Fibroblast of skin of right biceps (primary cell): ENCODE measurements at places on chromosomes 11 and 22.

- DNase-seq, result peak; percentile 81
These were observed at the start of gene GAS2L1 for GRCh38 chr22:29306175-29306834. Gene GAS2L1 (plus strand): TSS chr22:29306650. CDS start chr22:29308106, 1,456 bp downstream.

DNA sequence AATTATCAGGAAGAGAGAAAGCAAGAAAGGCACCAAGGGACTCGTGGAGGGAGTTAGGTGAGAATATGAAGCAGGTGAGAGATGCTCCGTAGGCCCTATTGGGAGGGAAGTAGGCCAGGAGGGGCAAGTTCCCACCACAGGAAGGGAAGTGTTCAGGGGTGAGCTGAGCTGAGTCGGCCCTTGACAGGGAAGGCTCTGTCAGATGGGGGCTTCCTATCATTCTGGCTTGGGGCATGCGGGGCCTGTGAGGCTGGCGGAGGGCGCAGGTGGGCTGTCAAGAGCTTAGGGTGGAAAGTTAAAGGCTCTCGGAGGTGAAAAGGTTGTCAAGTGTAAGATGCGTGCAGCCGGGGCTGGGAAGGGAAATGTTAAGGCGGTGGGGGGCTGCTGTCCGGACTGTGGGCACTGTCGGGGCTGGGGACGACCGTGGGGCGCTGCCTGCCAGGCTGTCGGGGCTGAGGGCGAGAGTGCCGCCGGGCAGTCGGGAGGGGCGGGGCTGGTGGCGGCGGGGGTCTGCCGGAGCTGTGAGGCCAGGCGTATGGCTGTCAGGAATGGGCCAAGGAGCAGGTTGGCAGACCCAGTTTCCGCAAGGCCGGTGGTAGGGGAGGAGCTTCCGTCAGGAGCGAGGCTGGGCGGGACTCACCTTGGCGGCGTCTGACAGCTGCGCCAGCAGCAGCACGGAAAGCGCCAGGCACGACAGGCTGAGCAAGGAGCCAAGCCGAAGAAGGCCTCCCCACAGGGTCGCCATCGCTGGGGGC is 496 bp downstream of the TMEM9B start:
- no peak for DNase-seq

GRCh38 chr11:34309965-34310364 is 47.8 kb downstream of the ABTB2 start:
- DNase-seq, result no peak

DNA sequence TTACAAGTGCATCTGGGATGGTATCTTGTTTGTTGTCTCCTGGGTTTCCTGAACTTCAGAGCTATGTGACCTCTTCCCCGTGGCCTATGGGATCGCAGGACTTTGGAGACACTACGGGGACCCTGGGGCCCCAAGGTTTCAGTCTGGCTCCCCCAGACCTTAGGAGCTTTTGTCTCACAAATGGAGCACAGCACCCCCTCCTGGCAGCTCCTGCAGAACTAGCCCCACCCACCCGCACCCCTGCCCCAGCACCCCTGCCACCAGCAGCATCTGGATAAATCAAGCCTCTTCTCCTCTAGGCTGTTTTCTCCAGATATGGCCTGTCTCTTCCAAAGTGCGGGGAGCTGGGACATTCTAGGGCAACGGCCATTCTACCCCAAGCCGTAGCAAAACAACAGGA is 10.4 kb downstream of the RCOR2 start:
- peak; percentile 19 for DNase-seq

GRCh38 chr11:61534025-61534932 is 25.7 kb downstream of the LRRC10B start:
- DNase-seq, result no peak

DNA sequence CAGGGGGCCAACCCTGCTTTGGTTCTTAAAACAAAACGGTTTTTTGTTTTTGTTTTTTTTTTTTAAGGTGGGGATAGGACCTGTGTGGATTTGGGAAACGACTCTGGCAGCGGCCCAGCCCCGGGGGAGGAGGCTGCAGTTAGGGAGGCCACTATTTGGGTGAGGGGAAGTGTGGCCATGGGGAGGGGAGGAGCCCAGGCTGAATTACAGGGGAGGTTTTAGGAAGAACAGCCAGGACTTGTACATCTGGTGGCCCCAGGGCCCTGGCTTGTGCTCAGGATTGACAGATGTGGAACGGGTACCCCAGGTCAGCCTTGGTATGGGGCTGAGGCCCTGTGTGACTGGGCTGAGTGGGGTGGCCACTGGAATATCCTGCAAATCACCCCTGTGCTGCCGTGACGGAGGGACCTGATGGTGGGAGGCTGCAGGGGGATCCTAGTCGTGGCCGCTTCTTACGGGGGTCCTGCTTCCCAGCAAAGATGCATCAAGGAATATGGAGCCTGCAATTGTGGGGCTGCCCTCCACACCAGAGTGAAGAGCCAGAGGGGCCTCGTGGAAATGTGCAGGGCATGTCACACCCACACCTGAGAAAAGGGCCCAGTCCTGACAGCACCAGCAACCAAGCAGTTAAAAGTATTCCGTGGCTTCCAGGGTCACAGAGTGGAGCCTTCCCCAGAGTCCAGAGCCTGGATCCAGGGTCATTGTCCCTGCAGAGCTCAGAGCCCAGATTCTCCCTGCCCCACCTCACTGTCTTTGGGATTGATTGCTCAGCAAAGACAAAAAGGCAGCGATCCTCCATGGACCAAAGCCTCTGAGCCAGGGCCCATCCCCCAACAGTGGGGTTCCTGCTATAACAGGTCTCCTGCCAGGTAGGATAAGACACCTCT is 55.2 kb upstream of the WNT7B start:
- no peak for DNase-seq

DNA sequence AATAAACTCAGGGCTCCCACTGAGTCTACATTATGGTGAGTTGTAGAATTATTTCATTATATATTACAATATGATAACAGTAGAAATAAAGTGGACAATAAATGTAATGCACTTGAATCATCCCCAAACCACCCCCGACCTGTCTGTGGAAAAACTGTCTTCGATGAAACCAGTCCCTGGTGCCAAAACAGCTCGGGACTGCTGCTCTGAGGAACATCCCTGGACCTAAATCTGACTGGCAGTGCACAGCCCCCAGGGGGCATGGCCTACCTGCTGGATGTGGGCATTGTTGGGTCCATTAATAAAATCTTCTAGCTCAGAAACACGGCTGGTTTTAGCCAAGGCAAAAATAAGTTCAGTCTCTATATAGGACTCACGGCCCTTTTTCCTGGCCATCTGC is 29.3 kb upstream of the SLC25A1 start:
- DNase-seq, result no peak

- peak; percentile 72 for DNase-seq
These were observed at the start of gene CLCF1 for GRCh38 chr11:67372993-67373647. Gene CLCF1 (minus strand): TSS chr11:67373598. CDS start chr11:67373539, 59 bp downstream.

GRCh38 chr22:24996420-24996952 is 44.0 kb downstream of the KIAA1671 start:
- DNase-seq, result peak; percentile 49

DNA sequence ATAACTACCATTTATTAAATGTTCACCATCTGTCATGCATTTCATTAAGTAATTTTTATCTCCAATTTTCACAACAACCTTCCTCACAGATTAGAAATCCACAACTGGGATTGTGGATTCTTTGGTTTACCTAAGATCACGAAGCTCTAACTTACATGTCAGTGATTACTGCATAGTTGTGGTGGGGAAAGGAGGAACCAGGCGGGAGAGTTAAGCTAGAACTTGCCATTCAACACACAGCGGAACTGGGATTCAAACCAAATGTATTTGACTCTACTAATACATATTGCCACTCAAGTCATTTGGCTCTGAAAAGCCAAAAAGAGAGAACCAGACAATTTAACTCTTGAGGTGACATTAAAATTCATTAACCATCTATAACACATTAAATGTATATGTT is 10.4 kb upstream of the LAYN start:
- DNase-seq, result peak; percentile 67

DNA sequence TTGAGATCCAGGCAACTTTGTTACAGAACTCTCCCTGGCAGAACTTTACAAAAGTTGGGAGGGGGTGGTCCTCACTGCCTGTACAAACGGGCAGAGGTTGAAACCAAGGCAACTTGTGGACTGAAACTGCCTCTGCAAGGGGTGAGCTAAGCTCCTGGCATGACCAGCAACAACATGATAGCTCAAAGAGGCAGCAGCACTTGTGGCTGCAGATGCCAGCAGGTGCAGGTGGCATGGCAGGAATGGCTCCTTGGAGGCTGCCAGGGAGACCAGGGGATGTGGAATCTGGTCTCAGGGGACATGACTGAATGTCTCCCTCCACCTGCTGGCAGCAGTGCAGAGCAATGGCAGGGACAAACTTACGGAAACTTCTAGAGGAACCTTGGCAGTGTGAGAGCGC is 38.8 kb upstream of the PHF21A start:
- DNase-seq, result no peak

- no peak for DNase-seq
These were observed 118.9 kb downstream of the EFCAB6 start for GRCh38 chr22:43693249-43693648.

GRCh38 chr22:21013657-21014201 is 1.2 kb upstream of the P2RX6 start:
- no peak for DNase-seq

DNA sequence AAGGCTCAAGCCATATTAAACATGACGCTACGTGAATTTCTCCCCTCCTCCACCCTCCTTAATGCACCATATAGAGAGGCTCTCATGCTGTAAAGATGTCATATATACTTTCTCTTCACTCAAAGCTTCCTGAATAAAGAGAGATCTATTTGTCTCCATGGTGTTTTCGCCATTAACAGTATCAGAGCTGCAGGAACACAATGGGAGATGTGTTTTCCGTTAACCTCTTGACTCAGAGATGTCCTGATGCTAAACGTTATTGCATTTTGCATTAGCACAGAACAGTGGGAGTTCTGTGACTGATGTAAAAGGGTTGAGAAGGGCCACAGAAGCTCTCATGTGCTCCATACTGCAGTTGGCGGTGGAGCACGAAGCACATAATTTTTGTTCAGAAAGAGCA is 25.7 kb upstream of the BLID start:
- no peak for DNase-seq

DNA sequence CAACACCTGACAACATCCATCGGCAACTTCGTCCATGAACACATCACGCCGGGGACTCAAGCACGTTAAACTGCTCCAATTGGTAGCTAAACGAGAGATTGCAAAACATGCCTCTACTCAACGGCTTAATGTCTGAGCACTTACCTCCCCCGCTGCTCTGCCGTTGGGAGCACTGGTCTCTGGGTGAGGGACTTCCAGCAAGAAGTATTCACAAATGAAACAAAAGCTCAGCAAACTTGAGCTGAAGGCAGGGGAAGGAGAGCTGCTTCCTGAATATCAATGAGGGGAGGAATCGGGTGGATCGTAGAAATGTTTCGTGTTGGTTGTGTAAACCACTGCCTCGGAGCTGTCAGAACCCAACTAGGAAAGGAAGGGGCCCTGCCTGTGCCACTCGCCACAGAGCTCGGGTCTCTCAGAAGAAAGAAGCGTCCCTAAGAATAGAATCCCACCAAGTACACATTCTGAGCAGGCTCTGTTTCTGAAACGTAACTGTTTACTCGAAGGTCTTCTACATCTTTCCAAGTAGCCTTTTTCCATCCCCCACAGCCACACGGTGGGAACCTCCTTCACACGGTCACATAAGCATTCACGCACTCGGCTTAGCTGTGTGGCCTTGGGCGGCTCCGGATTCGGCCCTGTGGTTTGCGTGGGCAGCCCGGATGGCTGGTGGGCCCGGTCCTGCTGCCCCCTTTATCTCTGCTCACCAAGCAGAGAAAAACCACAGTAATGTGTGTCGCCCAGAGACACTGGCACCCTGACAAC is at the start of gene MLC1:
MLC1 (minus strand) TSS at position 216 of the 762 bp plus-strand sequence. CDS start 524 bp downstream, outside the sequence.
- DNase-seq, result no peak

GRCh38 chr22:25764270-25765015 is 22.5 kb downstream of the MYO18B start:
- no peak for DNase-seq

GRCh38 chr22:30286813-30287647 is 2.3 kb downstream of the CASTOR1 start:
- DNase-seq, result peak; percentile 39

- no peak for DNase-seq
These were observed 43.1 kb upstream of the PPARA start for GRCh38 chr22:46107089-46107664.
